ENCODE measurements at places on chromosomes 6 and 20. TPM values are rescaled to one million over a fixed set of nuclear protein-coding genes. Genes with fewer than 3 reads are reported as not detected.
A peak's percentile ranks its signal among the peaks of the same experiment; 100 is the strongest.

DNA sequence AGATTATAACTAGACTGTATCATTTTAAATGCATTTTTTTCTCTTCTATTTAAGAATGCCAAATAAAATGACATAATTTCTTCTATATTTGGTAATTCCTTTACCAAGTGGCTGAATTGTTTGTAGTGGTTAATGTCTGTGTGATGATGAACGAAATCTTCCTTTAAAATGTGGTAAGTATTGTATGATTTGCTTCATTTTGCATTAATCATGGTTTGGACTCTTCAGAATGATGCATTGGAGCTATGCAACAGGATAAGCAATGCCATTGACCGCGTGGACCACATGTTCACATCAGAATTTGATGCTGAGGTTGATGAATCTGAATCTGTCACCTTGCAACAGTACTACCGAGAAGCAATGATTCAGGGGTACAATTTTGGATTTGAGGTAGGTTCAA lies 99.6 kb downstream of the MAP3K4 start:
- no peak for DNase-seq

DNA sequence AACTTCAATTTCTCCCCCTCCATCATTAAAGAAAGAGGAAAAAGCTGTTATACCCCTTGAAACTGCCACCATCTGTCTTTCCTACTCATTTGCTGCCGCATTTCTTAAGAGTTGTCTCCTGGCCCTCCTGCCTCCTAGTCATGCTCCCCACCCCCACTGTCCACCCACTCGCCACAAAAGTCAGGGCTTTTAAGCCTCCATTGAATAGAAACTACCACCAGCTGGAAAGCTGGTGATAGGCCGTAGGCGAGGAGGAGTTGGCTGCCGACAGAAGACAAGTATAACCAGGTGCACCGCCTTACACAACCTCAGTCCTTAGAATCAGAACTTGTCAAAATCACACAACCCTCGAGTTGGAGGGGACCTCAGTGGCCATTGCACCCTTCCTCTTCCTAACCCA lies 67.6 kb downstream of the B3GAT2 start:
- no peak for DNase-seq

DNA sequence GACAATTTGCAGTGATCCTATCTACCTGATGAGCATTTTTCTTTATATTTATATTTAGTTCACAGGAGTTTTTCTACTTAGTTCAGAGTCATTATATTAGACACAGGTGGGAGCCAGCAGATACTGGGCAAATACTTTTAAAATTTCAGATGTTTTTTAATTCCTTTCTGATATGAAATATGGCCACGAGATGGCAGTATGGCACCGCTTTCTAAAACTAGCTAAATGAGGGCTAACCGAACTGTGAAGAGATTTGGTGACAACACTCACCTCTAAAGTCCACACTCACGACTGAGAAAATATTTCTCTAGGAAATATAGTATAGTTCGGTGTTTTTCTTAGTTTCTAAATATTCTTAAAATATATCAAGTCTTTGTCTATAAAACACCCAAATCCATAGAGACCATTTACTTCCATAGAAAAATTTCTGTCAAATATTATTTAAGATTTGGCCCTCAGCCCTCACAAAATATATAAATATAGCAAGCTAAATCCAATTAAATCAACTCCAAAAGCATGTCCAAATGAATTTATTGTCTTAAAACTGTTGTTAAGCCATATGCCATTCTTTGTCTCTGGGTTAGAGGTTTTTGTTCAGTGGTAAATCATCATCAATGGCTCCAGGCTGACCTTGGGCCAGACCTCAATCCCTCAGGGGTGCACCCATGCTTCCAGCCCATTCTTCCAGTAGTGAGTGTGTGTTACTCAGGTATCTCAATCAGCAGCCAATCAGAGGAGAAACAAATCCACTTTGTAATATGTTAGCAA lies 63.6 kb downstream of the HUS1B start:
- no peak for DNase-seq

DNA sequence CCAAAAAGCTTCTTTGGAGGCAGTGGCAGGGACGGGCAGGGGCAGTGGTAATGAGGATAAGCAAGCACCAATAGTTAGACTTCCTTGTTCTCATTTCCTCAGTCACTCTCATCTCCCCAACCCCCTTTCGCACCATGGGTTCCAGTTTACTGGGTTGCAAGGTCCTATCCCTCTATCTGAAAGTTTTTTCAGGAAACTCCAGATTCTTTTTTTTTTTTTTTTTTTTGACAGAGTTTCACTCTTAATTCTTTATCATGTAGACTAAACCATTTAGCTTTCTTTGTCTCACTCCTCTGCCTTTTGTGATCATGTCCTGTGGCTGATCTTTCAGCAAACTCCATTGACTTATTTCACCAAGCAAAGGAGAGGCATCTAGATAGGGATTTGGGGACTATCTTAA lies 51.4 kb upstream of the GMDS start:
- no peak for DNase-seq

DNA sequence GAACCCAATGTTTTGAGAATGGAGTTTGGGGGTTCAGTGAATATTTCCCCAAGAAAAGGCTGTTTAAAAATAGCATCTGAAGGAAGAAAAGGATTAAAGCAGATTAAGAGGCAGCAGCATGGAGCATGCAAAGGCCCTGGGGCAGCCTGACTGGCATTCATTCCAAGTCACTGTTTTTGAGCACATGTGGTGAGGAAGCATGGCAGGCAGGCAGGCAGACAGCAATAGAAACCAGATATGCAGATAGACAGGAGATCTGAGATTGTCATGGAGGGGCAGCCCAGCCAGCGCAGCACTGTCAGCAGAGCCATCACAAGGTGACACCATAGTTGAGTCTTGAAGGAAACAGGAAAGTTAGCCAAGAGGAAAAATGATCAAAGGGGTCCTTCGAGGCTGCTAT lies 37.8 kb downstream of the SIRPA start:
- no peak for DNase-seq

DNA sequence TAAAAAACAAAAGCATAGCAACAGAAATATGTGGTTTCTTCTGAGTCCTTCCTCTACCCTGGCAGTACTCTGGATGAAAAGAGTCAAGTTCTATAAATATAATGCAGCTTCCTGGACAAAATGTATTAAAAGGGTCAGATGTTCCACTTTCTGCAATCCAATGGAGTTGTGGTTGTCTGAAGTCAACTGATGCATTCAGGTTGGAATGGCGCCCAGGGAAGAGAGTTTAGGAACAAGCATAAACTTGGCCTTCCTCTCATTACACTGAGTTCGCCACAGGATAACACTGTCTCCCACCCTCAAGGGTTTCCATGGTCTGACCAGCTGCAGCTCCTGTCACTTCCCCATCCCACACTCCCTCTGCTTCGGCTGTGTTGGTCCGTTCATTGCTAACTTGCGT lies 66.4 kb downstream of the PLEKHG1 start:
- DNase-seq = no peak

GRCh38 chr6:92495242-92495641 lies 924.1 kb downstream of the EPHA7 start:
- no peak for DNase-seq

GRCh38 chr6:47042275-47042791 lies at the start of gene ADGRF1:
Gene ADGRF1 (minus strand): TSS chr6:47042332. CDS start chr6:47029061, 13,271 bp downstream.
- DNase-seq = no peak

- no peak for DNase-seq
Measured at GRCh38 chr6:110514818-110515217, 38.4 kb upstream of the SLC22A16 start.

- peak; percentile 26 for DNase-seq
Measured at GRCh38 chr6:39882531-39882899, 51.7 kb downstream of the MOCS1 start.

DNA sequence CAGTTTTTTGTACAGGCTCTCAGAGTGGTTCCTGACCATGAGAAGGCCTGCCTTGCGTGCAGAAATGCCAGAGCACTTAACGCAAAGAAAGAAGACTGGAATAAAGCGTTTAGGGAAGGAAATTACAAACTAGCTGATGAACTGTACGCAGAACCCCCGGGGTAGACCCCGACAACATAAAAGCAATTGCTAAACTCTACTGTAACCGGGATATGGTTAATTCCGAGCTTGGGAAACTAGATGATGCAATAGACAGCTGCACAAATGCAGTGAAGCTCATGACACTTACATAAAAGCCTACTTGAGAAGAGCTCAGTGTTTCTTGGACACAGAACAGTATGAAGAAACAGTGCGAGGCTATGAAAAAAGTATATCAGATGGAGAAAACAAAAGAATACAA lies 35.7 kb downstream of the CITED2 start:
- DNase-seq = no peak

GRCh38 chr6:16505711-16506357 lies 255.4 kb downstream of the ATXN1 start:
- DNase-seq = no peak

GRCh38 chr20:50387996-50388332 lies 122.2 kb upstream of the PTPN1 start:
- DNase-seq = no peak

- DNase-seq = no peak
Measured at GRCh38 chr6:153938876-153939275, 100.2 kb upstream of the OPRM1 start.

- DNase-seq = no peak
Measured at GRCh38 chr6:41858703-41859102, 36.5 kb downstream of the USP49 start.

GRCh38 chr6:36109092-36109491 lies 21.2 kb upstream of the MAPK13 start:
- no peak for DNase-seq

- DNase-seq = no peak
Measured at GRCh38 chr6:28587746-28588075, 62.0 kb downstream of the GPX5 start.

The GABRR1 gene
- total RNA-seq = not detected

The RIOK1 gene
- 31.5 TPM for total RNA-seq

The SMOC2 gene
- total RNA-seq = 1.2 TPM

The SLC12A5 gene
- 19.2 TPM for total RNA-seq

The ACSS1 gene
- total RNA-seq = 3.7 TPM

The CCDC167 gene
- 11.7 TPM for total RNA-seq

The IL17F gene
- total RNA-seq = not detected

The PRKN gene
- total RNA-seq = 5.9 TPM
